Amygdala (tissue), 56 donors: ENCODE measurements at places on chromosomes 13 and 19.

GRCh38 chr13:58992478-58993042 is 1171.2 kb downstream of the DIAPH3 start:
- DNase-seq = no peak

DNA sequence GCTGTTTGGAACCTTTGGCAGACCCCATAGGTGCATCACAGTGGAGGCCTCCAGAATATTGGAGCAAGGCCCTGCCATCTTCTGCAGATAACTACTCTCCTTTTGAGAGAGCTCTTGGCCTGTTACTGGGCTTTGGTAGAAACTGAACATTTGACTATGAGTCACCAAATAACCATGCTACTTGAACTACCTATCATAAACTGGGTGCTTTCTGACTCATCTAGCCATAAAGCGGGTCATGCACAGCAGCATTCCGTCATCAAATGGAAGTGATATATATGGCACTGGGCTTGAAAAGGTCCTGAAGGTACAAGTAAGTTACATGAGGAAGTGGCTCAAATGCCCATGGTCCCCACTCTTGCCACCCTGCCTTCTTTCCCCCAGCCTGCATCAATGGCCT is 782.5 kb upstream of the SLITRK6 start:
- DNase-seq = no peak

DNA sequence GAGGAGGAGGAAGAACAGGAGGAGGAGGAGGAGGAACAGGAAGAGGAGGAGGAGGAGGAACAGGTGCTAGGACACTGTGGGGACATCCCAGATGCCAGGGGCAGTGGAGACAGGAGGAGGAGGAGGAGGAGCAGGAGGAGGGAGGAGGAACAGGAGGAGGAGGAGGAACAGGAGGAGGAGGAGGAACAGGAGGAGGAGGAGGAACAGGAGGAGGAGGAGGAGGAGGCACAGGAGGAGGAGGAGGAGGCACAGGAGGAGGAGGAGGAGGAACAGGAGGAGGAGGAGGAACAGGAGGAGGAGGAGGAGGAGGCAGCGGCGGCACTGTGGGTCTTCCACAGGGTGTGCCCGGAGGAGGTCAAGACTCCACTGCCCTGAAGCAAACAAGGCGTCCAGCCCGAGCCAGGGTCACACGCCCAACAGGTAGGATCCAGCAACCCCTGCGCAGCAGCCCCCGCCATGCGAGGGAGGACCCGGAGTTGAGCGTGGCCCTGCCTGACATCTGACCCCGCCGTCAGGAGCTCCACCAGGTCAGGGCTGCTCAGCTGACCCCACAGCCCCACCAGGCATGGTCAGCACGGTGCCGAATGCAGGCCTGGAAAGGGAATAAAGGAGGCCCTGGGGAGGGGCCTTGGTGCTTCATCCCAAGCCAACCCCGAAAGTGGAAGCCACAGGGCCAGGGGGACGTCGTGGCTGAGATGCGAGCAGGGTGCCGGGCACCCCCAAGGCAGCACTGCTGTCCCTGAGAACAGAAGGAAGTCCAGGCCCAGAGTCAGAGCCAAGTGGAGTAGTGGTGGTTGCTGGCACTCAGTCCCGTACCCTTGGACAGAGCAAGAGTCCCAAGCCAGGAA is 9.2 kb downstream of the SBNO2 start:
- no peak for DNase-seq

GRCh38 chr19:16289594-16289993 is 35.0 kb upstream of the KLF2 start:
- DNase-seq = no peak

DNA sequence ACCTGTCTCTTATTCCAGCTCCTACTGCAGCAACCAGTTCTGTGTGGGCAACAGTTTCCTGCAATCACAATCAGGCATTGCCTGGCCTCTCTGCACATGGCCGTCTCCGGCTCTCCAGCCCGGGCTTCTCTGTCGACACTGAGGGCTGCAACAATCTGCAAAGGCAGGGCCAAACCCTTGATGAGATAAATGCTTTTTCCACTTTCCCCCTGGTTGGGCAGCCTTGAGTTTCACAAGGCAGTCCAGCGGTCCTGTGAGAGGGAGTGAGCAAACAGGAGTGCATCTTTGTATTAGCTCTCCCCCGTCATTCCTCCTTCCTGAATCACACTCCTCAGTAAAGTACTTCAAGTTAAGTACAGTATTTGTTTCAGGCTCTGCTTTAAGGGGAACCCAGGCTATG is 40.7 kb upstream of the VWA8 start:
- no peak for DNase-seq

DNA sequence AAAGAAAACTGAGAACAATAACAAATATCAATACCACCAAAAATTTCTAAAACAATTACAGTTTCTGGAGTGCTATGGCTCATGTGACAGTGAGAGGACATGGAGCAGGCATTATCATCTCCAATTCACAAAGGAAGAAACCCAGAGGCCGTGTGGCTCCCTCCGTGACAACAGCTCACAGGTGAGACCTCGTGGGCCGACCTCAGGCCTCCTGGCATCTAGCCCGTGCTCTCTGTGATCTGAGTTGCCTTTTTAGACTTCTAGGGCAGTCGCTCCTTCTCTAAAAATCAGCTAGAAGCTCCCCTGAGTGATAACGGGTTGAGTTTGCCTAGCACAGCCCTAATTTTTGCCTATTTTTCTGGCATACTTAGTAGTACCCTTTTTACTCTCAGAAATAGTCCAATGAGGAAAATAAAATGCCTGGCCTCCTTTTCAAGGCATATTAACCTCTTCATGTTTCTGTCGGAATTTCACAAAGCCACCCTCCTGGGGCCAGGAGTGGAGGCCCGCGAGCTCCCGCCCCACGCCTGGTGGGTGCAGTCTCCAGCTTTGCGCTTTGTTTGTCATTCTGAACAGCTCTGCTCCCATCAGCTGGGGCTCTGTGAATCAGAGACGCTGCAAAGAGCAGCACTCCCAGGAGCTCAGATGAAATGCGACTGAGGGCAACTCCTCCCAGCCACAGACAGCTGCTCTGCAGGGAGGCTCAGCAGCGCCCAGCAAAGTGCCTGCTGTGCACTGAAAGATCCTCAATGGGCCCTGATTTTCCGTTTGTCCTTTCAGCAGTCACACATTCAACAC is 292.5 kb downstream of the UQCRFS1 start:
- no peak for DNase-seq

- DNase-seq = no peak
These were observed 42.9 kb upstream of the ZNF14 start for GRCh38 chr19:19775891-19776205.

DNA sequence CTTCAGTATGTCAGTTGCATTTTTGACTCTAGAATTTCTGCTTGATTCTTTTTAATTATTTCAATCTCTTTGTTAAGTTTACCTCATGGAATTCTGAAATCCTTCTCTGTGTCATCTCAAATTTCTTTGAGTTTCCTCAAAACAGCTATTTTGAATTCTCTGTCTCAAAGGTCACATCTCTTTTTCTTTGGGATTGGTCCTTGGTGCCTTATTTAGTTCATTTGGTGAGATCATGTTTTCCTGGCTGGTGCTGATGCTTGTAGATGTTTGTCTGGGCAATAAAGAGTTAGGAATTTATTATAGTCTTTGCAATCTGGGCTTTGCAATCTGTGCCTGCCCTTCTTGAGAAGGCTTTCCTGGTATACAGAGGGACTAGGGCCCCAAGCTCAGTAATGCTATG is 18.5 kb upstream of the KBTBD7 start:
- DNase-seq = no peak

DNA sequence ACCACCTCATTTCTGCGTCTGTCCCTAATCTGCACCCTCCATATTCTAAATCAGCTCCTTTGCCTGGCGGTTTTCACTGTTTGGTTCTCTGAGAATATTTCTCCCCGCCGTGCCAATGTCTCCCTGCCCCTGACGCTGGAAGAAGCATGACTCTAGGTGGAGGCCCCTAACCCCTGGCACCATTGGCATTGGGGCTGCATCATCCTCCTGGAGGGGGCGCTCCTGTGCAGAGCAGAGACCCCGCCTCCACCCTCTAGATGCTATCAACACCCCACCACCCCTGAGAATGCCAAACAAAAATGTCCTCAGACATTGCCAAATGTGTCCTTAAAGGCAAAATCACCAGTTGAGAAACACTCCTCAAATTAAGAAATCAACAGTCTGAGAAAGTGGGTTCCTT is 6.5 kb downstream of the ZSCAN5B start:
- DNase-seq = no peak

DNA sequence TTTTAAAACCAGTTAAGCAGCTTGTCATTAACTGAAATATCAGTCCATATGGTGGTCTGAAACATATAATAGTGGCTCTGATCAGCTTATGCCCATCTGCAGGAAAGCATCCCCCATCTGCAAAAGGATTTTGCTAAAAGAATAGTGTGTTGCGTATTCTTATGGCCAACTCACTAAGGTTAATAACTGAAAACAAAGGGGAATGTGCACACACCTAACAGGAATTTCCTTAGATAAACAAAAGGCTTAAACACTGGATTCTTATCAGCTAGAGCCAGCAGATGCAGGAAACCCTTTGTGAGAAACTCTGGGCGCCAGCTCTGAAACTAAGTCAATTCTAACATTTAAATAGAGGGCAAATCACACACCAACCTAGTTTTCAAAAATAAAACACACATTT is 22.1 kb downstream of the VPS36 start:
- DNase-seq = no peak

DNA sequence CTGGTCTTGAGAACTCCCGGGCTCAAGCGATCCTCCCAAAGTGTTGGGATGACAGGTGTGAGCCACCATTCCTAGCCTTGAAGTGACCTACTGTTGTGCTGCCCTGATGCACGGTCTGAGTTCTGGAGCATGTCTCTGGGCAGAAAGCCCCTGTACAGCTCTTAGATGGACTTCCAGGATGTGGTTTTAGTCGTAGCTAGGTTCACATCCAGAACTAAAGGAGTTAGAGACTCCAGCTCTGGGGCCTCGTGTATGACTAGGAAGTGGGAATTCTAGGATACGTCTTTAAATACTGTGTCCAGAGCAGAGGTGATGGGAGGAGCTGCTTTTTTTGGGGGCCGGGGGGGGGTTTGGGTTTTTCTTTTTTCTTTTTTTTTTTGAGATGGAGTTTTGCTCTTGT is 12.2 kb downstream of the UPF1 start:
- DNase-seq = no peak

GRCh38 chr19:3979674-3980352 is 5.5 kb downstream of the EEF2 start:
- no peak for DNase-seq

GRCh38 chr13:23718996-23719395 is 148.8 kb downstream of the TNFRSF19 start:
- no peak for DNase-seq

DNA sequence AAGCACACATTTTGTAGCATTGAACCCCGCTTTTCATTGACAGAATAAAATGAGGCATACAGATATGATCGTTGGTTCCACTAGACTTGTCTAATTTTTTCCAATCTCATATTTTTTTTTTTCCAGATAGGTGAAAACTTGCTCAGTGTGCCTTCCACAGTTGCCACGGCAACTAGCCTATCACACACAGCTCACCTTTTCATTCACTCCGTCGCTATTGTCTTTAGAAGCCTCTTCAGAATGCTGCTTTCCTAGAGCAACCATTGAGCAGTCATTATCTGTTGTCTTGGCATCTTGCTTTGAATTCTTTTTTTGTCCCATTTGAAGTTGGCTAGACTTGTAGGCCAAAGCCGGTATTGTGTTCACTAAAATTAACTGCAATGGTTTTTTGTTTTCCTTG is 37.7 kb upstream of the ESD start:
- DNase-seq = no peak

DNA sequence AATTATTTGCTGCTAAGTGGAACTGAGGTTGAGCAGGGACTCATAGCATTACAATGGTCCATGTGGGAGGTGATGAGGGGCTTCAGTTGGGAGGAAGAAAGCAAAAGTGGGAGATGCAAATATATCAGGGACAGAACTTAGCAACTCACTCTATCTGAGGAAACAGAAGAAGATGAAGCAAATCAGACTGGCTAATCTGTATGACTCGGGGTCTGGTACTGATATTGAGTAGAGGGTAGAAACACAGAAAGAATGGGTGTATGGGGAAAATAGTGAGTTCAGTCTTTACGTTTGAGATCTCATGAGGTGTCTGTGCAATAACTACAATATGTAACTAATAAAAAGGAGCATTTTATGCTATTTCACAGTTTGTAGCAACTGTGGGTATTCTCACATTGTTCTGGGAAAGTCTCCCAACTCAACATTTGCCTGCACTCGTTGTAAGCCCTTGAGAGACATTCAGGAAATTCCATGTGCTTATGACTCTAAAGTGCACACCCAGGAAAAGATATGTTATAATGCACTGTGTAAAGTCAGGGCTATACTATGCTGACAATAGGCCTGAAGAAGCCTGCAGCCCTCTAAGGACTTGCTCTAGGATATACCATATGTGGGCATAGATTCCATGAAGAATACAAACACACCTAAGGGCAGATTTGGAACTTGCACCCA is 183.5 kb downstream of the SPRY2 start:
- DNase-seq = no peak

- DNase-seq = no peak
These were observed 71.5 kb downstream of the ARHGAP35 start for GRCh38 chr19:46932346-46932745.
